ENCODE measurements at places on chromosomes 7 and 10.

- no peak for DNase-seq
Measured at GRCh38 chr7:16431646-16432424, 10.5 kb upstream of the CRPPA start.

DNA sequence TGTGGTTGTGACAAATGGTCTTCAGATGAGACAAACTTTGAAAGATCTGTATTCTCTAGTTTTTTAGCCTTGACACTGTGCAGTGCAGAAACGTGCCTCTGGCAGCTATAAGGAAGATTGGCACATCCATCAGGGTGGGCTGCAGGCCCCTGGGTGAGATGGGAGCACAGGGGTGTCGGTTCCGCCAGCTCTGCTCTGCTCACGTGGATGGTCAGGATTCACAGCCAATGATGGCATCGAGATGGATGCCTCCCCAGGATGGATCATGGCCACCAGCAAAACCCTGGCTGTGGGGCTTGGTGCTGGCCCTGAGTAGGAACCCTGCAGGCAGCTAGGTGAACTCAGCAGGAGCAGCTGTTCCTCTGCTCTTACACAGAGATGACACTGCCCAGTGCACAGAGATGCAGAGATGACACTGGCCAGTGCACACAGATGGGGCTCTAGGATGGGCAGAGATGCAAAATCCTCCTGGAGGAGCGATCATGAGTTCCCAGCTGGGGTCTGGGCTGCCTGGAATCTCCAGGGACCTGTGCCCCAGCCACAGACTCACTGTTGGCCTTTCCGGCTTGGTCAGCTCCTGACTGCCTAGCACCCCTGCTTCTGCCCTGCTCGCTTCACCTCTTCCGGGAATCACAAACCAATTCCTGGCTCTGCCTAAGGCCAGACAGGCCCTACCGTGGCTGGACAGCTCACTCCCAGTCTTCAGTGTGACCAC, 185.9 kb downstream of the TCERG1L start:
- no peak for DNase-seq

DNA sequence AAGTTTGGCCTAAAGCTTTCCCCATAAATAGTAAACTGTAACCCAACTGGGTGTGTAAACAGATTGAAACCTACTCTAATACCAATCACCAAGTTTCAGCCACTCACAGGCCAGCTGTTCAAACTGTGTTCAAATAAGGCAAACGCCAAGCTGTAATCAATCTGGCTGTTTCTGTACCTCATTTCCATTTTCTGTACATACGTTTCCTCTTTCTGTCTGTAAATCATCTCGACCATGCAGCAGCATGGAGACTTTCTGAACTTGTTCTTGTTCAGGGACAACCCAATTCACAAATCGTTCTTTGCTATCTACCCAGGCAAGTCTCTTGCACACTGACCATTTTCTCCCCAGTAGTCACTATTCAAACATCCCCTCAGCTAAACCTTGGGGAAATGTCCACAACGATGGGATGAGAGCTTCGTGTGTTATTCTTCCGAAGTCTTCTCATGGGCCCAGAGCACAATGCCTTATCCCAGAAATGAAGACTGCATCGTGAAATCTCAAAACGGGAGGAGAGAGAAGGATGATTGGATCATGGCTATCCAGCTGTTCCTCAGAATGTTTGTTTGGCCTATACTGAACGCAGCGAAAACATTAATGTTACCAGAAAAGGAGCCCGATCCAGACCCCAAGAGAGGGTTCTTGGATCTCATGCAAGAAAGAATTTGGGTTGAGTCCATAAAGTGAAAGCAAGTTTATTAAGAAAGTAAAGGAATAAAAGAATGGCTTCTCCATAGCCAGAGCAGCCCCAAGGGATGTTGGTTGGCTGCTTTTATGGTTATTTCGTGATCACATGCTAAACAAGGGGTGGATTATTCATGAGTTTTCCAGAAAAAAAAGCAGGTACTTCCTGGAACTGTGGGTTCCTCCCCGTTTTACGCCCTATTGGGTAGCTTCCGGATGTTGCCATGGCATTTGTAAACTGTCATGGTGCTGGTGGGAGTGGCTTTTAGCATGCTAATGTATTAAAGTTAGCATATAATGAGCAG, 86.2 kb downstream of the SLC16A9 start:
- DNase-seq: no peak

GRCh38 chr7:101162551-101163278, 2.7 kb downstream of the VGF start:
- DNase-seq: no peak

GRCh38 chr7:101943889-101944600, 126.6 kb downstream of the CUX1 start:
- DNase-seq: no peak

DNA sequence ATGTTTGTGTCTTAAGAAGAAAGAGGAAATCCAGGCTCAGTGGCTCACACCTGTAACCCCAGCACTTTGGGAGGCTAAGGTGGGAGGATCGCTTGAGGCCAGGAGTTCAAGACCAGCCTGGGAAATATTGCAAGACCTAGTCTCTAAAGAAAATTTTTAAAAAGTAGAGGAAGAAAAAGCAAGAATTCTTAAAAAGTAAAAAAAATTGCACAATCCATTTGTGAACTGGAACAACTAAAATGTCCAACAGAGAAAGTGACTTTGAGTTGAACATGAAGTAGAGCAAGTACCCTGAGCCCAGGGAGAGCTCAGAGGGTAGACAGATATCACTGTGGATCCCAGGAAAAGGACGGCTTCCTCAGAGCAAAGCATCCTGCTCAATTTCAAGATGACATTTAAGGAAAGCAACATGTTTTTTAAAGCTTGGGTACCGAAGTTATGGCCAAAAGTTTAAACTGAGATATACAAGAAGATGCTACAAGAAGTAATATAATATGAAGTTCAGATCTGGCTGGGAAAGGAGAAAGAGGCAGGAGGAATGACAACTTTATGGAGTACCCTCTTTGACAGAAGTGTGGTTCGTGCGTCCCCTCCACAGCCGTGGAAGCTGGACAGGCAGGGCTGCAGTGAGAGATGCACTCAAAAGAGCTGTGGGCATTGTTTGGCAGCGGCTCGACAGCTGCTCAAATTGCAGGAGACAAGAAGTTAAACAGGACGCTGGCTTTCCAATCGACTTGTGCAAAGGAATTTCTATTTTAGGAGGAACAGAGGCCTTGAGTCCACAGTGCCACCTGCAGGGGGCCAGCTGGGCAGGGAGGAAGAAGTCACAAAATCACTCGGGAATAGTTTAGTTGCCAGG, 201.3 kb downstream of the JCAD start:
- no peak for DNase-seq

DNA sequence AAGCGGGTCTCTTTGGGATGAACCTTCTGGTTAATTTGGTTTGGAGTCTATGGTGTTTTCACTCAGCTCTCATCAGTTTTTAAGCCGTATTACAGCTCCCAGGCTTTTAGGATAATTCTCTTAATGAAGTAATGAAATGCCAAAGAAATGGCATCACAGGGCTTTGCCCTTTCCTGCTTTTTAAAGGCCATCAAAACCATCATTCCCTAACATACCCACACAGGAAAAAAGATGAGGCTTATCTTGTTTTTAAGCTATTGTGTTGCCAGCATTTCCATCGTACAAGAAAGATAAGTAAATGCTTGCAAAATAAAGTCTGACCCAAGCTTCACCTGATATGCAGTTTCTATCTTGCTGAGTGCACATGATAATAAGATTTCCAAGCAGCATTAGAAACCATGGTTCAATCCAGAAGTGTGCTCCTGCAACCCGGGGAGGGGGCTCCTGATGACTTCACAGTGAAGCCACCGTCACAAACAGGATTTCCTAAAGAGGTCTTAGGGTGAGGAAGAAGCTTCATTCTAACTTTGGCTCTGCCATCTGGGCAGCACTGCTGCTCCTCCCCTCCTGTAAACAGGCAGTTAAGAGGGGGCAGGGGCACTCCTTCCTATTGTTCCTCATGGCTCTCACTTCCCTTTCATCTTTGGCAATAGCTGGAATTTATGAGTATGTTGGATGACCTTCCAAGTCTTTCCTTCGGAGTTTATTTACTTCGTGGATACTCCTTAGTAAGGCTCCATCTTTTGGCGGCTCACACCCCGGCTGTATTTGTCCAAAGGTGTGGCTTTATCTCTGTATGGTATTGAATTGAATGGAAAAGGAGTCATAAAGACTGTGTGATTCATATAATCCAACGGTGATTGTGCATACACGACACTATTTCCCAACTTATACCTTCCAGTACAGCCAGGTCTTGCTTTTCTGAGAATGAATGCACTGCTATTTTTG, 55.2 kb upstream of the FAM133B start:
- DNase-seq: no peak

DNA sequence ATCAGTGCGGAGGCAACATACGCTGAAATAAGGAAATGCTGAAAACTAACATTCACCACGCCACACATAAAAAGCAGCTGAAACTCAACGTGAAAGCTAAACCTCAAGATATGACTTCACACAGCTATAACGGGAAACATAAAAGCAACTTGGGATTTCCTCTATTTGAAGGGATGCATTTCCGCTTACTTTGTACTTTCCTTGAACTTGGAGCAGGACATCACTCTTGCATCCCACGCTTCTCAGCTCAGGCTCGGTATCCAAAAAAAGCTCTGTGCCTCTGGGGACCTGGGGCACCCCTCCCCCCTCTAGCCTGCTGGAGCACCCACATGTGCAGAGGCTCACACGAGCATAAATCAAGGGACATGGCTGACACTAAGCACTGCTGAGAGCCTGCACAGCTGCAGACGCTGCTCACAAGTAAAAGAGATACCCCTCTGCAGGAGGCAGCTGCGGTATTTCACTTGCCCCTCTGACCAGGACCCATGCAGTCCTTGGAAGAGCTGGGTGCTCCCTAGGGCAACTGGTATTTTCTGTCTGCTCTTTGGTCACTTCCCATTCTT, 34.2 kb downstream of the PARD3 start:
- DNase-seq: no peak

Measured in CD8-positive, alpha-beta T cell (primary cell).